Pulmonary artery endothelial cell (primary cell): ENCODE measurements at places on chromosomes 1 and 21.

DNA sequence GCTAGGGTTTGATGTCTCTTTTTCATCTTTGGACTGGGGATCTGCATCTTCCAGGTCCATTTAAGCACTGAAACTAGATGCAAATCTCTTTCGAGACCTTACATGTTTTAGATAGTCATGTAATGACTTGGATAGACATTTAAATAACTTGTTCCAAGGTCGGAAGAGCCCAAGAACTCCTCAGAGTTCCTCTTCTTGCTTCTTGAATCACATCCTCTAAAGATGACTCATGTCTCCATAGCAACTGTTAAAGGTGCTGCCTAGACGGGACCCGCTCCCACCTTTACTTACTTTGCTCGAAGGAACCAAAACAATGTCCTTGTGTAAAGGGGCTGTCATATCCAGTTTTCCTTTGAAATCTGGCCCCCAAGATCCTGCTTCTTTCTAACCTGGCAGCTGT, 130.0 kb downstream of the EDEM3 start:
- no peak for DNase-seq

GRCh38 chr21:37100316-37100715, 27.3 kb downstream of the TTC3 start:
- DNase-seq: no peak

DNA sequence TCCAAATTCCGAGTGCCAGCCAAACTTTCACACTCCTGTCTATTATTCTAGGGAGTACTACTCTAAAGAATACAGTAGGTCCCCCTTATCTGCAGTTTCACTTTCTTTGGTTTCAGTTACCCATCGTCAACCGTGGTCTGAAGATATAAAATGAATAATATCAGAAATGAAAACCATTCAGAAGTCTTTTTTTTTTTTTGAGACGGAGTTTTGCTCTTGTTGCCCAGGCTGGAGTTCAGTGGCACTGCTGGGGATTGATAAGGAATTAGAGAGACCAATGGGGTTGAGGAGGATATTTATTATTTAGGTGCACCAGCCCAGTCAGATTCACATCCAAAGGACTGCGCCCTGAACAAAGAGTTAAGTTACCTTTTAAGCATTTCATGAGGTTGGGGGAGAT, 52.9 kb upstream of the SRSF10 start:
- DNase-seq: no peak

DNA sequence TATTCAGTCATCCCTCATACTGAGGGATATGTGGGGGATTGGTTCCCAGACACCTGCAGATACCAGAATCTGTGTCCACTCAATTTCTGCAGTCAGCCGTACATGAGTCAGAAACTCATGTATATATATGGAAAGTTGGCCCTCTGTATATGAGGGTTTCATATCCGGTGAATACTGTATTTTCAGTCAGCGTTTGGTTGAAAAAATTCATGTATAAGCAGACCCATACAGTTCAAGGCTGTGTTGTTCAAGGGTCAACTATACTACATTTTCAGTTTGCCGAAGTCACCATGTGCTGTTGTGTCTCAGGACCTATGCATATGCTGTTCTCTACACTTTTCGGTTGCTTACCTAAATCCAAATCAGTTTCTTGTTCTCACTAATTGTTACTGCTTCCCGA, 10.5 kb downstream of the AXDND1 start:
- DNase-seq: no peak

GRCh38 chr1:86339014-86339812, 56.9 kb downstream of the ODF2L start:
- no peak for DNase-seq

- no peak for DNase-seq
Measured at GRCh38 chr1:242055749-242056320, 56.9 kb upstream of the MAP1LC3C start.

GRCh38 chr1:234821840-234822239, 211.9 kb upstream of the IRF2BP2 start:
- no peak for DNase-seq

- no peak for DNase-seq
Measured at GRCh38 chr21:41977034-41977950, 23.5 kb upstream of the C2CD2 start.
